Heart left ventricle (tissue), 16 donors: ENCODE measurements at places on chromosomes 12 and 14. TPM values are rescaled to one million over a fixed set of nuclear protein-coding genes. Genes with fewer than 3 reads are reported as not detected.

- no peak for DNase-seq
These were observed 409.8 kb downstream of the DAD1 start for GRCh38 chr14:22179190-22179589.

- DNase-seq = peak; percentile 76
These were observed 17.7 kb downstream of the SMCO2 start for GRCh38 chr12:27464220-27464554.

- peak; percentile 22 for DNase-seq
These were observed 25.8 kb upstream of the TMCC3 start for GRCh38 chr12:94676031-94676641.

DNA sequence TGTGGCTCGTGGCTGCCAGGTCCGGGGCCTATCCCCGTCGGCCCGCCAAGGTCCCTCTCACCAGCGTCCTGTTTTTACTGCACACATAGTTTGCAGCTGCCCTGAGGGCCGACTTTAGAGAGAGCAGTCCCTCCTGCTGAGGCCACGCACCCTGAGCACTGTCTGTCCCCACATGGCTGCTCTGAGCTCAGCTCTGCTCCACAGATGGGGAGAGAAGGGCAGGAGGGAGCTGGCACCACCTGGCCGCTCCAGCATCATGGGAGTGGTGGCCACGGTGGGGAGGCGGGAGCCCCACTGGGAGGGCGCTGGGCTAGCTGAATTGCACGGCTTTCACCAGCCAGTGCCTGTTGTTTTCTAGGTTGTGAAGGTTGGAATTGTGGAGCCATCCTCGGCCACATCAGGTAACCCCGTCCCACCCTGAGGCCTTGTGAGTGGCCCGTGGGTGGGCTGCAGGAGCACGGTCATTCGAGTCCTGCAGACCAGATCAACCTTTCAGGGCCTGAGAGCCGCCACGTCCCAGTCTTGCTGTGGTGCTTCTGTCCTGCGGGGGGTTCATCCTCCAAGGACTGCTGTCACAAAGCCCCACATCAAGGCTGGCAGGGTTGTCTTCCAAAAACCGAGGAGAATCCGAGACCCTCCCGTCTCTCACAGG lies 7.4 kb upstream of the TEX22 start:
- no peak for DNase-seq

GRCh38 chr14:52333108-52333507 lies 19.0 kb downstream of the PTGER2 start:
- DNase-seq = no peak

GRCh38 chr12:12845794-12846243 lies 32.7 kb downstream of the DDX47 start:
- DNase-seq = no peak

Gene TMEM30B
- 0.24 TPM for total RNA-seq

Gene CATSPERB
- total RNA-seq = 0.32 TPM

Gene FBXO34
- 33.4 TPM for total RNA-seq
